Uterine smooth muscle cell (primary cell): ENCODE measurements at places on chromosomes 12 and 14. TPM values are rescaled to one million over a fixed set of nuclear protein-coding genes. Genes with fewer than 3 reads are reported as not detected.

Gene RNF212B
- total RNA-seq, result not detected in 2 replicates

Gene MYH6
- total RNA-seq, result not detected in 2 replicates

Gene TRHDE
- total RNA-seq, result 87.2 and 109 TPM in 2 replicates

Gene GPD1
- total RNA-seq, result 0.25 TPM in 1 of 2 replicates, not detected in the other

Gene KRT4
- under 0.01 TPM in 1 of 2 replicates, not detected in the other for total RNA-seq

Gene P2RX7
- 2.8 and 4.1 TPM in 2 replicates for total RNA-seq

Gene GNG2
- 12.6 and 26.6 TPM in 2 replicates for total RNA-seq

Gene LRRC23
- total RNA-seq, result 8.6 and 14.4 TPM in 2 replicates

Gene STYK1
- total RNA-seq, result 0.25 and 0.66 TPM in 2 replicates

Gene FOXM1
- 5.7 and 14.3 TPM in 2 replicates for total RNA-seq

Gene FBXL14
- total RNA-seq, result 9.0 and 14.2 TPM in 2 replicates

Gene DPY19L2
- 4.2 and 7.2 TPM in 2 replicates for total RNA-seq

Gene KRT78
- total RNA-seq, result not detected in 2 replicates

Gene TRMT61A
- total RNA-seq, result 10.7 and 14.1 TPM in 2 replicates

Gene TMEM30B
- 0.11 and 0.12 TPM in 2 replicates for total RNA-seq

Gene CLEC4C
- not detected in 2 replicates for total RNA-seq
